ENCODE measurements at places on chromosomes 12 and 14.

GRCh38 chr14:42792166-42792565 is 1185.5 kb downstream of the LRFN5 start:
- no peak for DNase-seq

- DNase-seq: no peak
These were observed 40.7 kb upstream of the RIN3 start for GRCh38 chr14:92472860-92473259.

DNA sequence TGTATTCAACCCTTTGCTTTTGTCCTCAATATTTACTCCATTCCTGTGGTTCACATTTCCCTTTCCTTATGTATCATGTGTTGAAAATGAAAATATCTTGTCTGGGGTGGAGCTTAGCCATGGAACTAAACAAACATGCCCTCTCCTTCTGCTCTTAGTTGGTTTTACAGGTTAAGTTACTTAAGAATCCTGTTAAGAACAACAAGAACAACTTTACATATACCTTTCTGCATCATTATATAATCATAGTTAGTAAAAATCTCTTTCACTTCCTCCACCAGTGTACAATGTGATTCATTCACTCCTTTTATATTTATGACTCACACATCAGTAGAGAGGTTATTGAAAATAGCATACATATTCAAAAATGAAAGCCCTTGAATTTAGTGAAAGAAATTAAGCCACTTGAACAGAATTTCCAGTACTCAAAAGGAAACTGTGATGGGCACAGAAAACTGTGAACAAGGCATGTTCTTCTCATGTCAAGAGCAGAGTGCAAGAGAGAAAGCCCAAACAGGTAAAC is 307.7 kb downstream of the CCDC91 start:
- DNase-seq: peak; percentile 28

DNA sequence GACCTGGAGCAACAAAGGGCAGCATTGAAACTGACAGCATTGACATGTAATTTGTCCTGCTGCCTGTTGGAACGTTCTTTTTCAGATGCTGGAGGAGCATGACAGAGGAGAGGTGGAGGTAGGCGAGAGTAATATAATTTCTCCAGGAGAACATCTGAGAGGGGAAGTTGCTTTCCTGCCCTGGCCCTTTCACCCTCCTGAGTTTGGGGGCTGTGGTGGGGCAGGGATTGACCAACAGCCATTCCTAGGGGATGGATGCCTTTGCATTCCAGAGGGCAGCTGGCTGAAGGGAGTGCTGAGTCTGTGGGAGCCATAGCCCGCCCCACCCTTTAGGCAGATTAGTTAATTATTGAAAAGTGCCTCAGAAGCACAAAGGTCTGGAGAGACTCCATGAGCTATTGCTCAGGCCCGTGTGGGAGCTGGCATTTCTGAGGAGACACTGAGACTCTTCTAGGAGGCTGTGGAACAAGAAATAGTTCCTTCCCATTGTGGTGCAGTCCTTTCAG is 73.5 kb downstream of the ARF6 start:
- DNase-seq: no peak

DNA sequence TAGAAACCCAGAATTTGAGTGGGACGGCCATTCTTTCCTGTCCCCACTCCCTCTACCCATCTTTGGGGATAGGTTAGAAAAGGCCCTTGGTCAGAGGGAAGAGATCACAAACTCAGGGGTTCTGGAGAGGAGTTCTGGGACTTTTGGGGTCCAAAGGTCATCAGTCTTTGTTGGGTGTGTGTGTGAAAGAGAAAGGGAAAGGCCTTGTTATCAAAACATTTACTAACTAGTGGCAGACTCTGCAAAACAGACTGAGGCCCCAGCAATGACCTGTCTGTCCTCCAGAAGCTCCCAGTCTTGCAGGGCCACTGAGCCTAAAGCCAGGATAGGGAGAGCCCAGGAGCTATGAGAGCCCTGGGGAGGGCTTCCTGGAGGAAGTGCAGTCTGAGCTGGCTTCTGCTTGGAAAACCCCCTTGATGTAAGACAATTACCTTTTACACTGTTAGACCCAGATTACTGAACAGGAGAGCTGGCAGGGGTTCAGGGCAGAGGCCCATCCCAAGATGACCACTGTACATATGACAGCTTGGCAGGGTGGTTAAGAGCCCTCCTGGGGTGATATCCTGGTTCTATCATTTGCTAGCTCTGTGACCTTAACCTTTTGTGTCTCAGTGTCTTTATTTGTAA is 429.1 kb upstream of the CCDC196 start:
- DNase-seq: no peak

GRCh38 chr14:94009767-94010166 is 12.7 kb downstream of the CCDC197 start:
- DNase-seq: no peak

DNA sequence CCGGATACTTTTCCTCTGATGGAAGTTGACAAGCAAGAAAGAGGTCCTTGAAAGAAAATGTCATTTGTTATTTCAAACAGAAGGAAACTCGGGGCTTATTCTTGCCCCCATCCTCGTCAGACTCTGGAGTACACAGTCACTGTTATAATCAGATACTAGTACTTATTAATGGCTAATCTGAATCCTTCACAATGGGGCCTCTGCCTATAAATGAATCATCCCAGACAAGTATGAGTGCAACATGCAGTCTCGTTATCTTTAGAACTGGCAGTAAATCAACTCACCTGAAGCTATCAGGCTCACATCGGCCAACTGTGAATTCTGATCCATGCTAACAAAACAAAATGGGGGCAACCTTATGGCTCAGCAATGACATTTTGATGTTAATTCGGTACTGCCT is 216.7 kb downstream of the GRIN2B start:
- no peak for DNase-seq

- no peak for DNase-seq
These were observed 66.3 kb upstream of the SOX5 start for GRCh38 chr12:24015833-24016160.

GRCh38 chr12:130829391-130830245 is 9.4 kb downstream of the STX2 start:
- no peak for DNase-seq

GRCh38 chr12:60123557-60123956 is 527.7 kb downstream of the SLC16A7 start:
- DNase-seq: peak; percentile 41

GRCh38 chr12:1740161-1740948 is 49.5 kb downstream of the ADIPOR2 start:
- DNase-seq: no peak

- no peak for DNase-seq
These were observed 219.5 kb upstream of the OTX2 start for GRCh38 chr14:57029620-57030253.

DNA sequence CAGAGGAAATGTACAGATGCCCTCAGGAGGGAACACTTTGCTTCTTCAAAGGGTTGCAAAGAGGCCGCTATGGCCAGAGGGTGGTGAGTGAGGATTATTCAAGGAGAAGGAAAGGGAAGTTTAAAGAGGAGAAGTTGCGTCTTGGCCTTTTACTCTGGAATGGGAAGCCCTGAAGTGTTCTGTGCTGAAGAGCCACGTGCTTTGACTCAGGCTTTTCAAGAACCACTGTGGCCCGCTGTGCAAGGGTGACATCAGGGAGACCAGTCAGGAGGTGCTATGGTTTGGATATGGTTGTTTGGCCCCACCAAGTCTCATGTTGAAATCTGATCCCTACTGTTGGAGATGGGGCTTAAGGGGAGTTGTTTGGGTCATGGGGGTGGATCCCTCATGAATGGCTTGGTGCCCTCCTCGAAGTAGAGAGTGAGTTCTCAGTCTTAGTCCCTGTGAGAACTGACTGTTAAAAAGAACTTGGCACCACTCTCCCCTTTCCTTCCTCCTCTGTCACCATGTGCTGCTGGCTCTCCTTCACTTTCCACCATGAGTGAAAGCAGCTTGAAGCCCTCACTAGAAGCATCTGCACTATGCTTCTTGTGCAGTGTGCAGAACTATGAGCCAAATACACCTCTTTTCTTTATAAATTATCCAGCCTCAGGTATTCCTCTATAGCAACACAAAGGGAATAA is 66.1 kb upstream of the DUSP6 start:
- no peak for DNase-seq

DNA sequence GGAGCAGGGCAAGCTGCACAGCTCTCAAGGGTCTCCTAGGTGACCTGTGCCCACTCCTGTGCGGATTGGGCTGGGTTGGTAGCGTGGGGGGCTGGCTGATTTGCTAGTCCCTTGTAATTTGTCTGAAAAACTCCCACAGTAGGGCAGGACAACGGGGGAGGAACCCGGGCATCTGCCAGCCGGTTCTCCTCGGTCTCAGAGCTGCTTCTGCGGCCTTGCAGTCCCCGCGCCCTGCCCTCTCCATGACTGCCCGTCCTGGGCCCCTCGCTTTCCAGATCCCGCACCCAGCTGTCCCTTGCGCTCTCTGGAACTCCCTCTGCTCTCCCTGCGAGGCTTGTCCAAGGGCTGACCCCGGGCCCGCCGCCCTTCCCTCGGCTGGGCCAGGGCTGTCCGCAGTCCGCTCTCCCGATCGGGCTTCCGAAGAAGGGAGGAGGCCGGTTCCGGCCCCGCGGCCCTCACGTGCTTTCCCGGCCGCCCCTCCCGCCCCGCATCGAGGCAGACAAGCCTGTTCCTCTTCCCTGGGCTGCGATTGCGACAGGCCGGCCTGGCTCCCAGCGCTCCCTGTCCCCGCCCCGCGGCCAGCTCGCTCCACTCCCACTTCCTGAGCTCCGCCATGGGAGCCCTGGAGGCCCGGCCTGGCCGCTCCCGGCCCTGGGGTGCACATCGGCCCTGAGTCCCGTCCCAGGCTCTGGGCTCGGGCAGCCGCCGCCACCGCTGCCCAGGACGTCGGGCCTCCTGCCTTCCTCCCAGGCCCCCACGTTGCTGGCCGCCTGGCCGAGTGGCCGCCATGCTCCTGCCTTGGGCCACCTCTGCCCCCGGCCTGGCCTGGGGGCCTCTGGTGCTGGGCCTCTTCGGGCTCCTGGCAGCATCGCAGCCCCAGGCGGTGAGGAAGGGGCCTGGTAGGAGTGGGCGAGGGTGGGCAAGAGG is at the start of gene LTBR:
TSS of gene LTBR (plus strand) at position 591 of the 927 bp plus-strand sequence. CDS start at position 788, 197 bp downstream.
- DNase-seq: peak; percentile 94

GRCh38 chr14:91211017-91211416 is 33.5 kb downstream of the GPR68 start:
- no peak for DNase-seq

- DNase-seq: no peak
These were observed 349.6 kb upstream of the CLEC14A start for GRCh38 chr14:38605193-38606114.

- no peak for DNase-seq
These were observed 15.2 kb upstream of the FOXN3 start for GRCh38 chr14:89432226-89432625.

GRCh38 chr14:48582938-48583337 is 907.5 kb upstream of the MDGA2 start:
- no peak for DNase-seq

DNA sequence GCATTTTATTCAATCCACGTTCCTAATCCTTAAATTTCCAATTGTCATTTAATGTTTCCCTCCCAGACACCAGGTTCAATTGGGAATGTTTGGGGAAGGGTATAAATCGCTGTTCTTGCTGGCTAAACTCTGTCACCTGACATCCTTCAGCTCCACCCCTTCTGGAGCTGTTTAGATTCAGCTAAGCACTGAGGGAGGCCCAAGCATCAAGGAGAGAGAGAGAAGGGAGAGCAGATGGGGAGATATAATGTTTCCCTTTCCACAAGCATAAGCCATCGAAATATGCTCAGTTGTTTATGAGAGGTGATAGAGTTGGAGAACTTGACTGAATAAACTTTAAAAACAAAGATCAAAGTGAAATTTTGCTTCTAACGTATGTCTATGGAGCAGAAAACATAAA is 1.8 kb downstream of the ABCC9 start:
- no peak for DNase-seq

GRCh38 chr12:54879579-54879978 is 25.3 kb downstream of the MUCL1 start:
- no peak for DNase-seq

DNA sequence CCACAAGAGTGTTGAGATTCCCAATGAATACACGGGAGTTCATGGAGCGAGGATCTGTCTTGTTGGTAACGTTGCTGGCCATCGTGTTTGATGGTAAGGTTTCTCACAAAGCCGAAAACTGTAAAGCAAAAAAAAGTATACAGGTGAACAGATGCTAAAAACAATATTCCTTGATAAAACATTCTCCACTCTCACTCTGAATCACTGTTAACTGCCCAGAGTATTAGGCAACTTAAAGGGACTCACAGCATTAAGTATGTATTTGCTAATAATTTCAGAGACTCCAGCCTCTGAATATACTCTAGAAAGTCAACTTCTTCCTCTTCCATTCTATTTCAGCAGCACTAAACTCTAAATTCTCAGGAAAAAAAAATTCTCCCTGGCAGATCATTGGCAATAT is 35.1 kb downstream of the HNRNPC start:
- no peak for DNase-seq

GRCh38 chr12:103832048-103832997 is 8.7 kb downstream of the NT5DC3 start:
- no peak for DNase-seq

DNA sequence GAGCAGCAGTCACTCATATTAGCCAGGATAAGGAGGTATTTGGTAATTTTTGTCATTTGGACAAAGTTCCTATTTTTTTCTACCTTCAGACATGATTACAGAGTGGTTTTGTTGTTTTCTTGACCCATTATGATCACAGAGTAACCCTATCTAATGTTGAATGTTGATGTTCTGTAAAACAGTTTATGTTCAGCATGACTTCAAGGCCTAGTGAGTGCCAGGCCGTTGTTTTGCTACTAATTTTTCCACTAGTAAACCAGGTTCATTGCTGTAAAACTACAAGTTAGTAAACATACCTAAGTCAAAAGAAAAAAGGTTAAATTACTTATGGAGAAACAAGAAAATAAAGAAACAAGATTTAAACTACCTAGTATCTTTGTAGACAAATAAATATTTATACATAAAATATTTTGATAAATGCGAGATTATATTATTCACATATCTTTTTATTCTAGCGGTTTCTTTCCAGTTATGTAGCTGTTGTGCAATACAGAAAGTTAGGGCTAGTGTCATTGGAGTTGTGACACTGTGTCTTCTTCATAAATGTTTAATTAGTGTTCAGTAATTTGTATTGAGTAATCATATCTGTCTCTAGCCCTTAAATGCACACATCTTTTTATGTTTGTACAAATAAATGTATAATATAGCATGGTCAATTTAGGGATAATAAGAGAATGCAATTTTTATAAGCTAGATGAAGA is 16.5 kb downstream of the ETNK1 start:
- no peak for DNase-seq

GRCh38 chr14:74190927-74191575 is 48.2 kb upstream of the VSX2 start:
- no peak for DNase-seq

GRCh38 chr12:11882301-11883019 is 188.3 kb upstream of the BCL2L14 start:
- no peak for DNase-seq

DNA sequence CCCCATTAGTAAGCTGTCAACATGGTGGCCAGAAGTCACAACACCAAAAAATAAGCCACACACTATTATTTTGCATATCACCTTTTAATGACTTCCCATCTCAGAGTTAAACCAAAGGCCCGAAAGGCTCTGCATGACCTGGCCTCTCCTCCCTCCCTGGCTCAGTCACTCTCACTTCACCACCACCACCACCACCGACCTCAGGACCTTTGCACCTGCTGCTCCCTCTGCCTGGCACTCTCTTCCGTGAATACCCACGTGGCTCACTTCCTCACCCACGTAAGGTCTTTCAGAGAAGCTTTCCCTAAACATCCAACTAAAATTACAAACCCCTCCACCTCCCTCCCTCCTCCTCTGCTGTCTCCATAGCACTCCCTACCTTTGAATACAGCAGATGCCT is 134.3 kb downstream of the RIMBP2 start:
- DNase-seq: no peak

Measured in EL (cell line).